GM12864 (cell line): ENCODE measurements at places on chromosomes 7 and 10.

DNA sequence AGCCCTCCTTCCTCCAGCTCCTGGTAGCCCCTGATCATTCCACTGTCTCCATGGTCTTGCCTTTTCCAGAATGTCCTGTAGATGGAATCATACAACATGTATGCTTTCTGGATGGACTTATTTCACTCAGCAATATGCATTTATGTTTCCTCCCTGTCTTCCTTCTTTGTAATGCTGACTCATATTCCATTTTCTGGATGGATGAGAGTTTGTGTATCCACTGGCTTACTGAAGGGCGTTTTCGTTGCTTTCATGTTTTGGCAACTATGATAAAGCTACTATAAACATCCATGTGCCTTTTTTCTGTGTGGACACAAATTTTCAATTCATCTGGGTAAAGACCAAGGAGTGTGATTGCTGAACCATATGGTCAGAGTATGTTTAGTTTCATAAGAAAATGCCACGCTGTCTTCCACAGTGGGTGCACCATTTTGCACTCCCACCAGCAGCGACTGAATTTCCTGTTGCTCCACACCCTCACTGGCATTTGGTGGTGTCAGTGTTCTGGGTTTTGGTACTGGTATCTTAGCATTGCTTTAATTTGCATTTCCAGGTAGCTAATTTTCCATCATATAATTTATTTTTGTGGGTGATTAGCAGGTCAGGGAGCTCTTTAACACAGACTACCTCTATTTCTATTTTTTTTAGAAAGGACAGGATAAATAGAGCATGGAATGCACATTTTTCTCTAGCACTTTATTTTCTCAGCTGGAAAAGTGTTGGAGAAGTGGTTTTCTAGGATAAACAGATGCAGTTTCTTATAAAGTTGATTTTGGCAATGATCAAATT is 252.2 kb downstream of the WDR37 start:
- no peak for DNase-seq

DNA sequence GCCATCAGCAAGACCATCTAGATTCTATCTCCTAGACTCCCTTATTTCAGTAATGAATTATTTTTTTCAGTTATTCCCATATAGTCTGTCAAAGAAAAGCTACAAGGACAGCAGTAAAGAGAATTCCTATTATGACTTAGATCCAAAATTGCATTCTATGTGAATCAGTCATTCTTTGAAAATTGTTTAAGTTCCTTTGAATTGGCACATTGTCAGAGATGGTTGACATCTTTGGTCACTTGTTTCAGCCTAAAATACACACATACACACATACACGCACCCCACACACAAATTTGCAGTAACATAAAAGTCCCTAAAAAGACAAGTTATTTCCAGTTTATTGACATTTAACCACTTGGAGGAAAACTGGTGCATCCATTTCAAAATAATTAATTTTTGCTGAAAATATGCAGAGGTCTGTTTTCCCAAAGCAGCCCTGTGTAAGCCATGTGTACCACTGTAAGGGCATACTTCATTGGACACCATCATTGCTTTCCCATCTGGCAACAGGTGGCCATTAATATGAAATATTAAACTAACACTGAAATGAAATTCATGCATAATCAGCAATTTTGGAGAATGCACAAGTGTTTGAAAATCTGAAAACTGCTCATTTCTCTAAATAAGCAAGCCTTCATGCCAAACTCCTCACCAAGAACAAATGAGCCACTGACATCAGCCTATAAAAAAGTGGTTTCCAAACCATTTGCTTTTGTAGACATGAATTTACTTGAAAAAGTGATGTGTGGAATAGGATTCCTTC is 121.7 kb upstream of the COL1A2 start:
- no peak for DNase-seq

GRCh38 chr10:15474671-15475070 is 103.6 kb upstream of the FAM171A1 start:
- DNase-seq: no peak

- no peak for DNase-seq
Observed at GRCh38 chr7:140348161-140348849, 50.0 kb downstream of the SLC37A3 start.

- DNase-seq: no peak
Observed at GRCh38 chr7:43113622-43114457, 1.4 kb downstream of the HECW1 start.

- DNase-seq: no peak
Observed at GRCh38 chr10:56622335-56622973, 261.4 kb upstream of the ZWINT start.

GRCh38 chr7:129359638-129360037 is 74.6 kb upstream of the STRIP2 start:
- DNase-seq: no peak

DNA sequence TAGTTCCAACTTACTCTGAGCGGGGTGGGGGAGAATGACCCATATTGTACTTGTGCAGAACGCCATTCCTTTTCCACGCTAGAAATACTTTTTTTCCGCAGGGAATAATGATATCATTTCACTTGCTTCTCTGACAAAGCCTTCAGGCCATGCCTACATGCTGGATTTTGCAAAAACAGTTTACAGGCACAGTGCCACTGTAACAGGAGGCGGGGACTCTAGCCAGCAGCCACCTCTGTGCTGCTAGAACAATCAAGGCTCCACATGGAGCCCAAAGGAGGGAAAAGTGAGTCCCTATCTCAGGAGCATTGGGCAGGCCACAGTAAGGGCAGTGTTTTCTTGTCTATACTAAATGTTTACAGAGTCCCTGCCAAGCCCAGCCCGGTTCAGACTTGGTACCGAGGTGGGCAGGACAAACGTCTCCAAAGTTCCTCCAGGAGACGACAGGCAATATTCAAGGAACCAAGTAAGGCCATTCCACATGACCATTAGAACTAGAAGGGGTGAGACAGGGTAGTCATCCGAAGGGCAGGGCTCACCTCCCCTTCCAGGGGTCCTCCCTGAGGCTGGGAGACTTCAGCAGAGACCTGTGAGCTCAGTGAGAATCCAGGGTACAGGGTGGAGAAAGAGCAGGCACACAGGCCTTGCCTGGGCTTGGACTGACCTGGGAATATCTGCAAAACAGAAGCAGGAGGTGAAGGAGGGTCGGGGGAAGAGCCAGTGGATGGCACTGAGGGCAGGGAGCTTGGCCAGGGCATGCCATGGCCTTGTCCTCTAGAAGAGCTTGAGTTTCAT is 90.9 kb upstream of the NPS start:
- DNase-seq: no peak

GRCh38 chr10:75117995-75118394 is 6.5 kb downstream of the SAMD8 start:
- no peak for DNase-seq

DNA sequence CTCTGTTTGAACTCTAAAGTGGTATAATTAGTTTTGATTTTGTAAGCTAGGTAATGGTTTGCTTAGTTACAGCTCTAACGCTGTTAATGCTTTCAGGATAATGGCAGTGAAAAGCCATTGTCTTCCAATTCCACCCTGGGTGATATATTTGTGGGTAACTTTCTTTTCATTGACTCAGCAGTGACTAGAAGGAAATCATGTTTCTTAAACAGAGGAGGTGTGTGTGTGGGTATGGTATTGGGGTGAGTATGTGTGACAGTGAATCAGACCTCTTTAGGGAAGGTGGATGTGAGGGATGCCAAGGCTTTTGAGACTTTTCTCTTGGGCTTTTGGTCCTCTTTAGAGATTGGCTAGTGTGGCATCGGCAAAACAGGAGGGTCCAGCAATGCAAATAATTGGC is 13.6 kb downstream of the ENTPD7 start:
- DNase-seq: no peak

GRCh38 chr10:67663449-67664087 is 32.4 kb downstream of the CTNNA3 start:
- no peak for DNase-seq

DNA sequence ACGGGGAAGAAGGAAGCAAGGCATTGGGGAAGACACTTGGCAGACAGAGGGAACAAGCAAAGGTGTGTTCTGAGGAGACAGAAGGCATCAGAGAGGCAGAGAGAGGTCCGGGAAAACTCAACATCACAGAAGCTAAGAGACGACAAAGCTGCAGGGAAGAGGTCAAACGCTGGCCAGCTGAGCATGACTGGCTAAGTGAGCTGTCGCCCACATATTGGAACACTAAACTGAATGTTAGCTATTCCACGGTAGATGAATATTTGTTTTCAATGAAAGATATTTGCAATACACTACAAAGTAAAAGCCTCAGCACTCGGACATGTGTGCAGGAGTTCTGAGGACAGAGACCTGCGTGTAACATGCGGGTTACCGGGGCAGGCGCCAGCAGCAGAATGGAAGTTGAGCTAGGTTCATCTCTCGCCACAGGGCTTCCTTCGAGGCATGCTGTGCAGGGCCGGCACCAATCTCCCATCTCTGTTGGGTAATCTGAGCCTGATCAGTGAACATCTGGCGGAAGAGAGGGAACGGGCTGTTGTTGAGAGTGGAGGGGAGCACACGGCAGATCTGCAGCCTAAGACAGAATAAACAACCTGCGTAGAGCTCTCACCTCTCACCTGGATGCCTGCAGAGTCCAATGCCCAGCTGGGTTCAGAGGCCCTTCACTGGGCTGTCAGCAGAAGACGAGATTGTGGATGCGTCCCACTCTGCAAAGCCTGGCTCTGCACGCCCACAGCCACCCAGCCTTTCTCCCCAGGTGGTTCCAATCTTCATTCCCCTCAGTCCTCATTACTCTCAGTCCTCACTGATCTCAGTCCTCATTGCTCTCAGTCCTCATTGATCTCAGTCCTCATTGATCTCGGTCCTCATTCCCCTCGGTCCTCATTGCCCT is 35.9 kb downstream of the INSIG1 start:
- DNase-seq: no peak

GRCh38 chr7:155324918-155325235 is 27.2 kb downstream of the INSIG1 start:
- no peak for DNase-seq

GRCh38 chr7:81449105-81449504 is 320.7 kb downstream of the HGF start:
- no peak for DNase-seq

DNA sequence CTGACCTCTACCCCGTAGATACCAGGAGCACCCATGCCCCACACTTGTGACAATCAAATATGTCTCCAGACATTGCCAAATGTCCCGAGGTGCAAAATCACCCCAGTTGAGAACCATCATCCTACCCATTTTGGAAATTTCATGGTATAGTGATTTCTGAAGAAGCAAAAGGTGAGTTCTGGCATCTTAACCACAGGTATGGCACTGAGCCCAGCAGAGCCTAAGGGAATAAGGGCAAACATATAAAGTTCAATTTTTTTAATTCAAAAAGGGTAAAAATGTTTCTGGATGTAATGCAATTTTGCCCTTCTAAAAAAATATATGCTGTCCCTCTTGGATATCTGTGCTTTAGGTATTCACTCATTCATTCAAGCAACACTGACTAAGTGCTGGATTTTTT is 30.5 kb upstream of the CPXM2 start:
- DNase-seq: no peak

DNA sequence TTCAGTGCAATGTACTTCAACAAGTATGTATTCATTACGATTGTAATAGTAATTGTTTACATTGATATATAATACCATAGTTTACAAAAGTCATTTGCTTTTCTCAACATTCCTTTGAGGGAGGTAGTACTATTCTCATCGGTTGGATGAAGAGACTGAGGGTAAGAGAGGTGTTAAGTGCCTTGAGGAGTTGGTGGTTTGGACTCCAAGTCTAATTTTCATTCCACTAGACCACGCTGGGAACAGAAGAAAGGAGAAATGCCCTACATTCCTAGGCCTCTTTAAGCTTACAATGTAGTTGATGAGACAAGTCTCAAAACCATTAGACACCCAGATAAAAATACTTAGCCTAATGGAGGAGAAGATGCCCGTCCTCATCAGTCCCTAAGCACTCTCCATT is 28.6 kb downstream of the CDK1 start:
- DNase-seq: no peak

GRCh38 chr10:44234483-44234875 is 150.4 kb downstream of the CXCL12 start:
- DNase-seq: no peak

DNA sequence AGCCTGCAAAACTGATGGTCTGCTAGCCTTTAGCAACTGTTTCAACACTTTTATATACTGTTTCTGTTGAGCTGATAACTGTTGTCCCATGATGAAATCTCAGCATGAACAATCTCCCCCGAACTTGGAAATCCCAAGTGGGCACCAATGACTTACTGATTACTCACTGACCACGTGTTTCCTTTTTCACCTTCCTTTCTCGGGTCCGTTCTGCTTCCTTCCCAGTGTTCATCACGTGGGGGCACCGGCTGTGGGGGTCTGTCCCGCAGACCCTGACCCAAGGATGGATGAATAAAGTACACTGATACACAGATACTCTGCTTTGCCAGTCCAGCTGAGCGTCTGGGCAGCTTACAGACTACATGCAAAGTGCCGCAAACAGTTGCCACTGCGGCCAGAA is 39.0 kb upstream of the RASGEF1A start:
- DNase-seq: no peak

GRCh38 chr10:88205842-88206446 is 342.5 kb downstream of the PTEN start:
- no peak for DNase-seq

DNA sequence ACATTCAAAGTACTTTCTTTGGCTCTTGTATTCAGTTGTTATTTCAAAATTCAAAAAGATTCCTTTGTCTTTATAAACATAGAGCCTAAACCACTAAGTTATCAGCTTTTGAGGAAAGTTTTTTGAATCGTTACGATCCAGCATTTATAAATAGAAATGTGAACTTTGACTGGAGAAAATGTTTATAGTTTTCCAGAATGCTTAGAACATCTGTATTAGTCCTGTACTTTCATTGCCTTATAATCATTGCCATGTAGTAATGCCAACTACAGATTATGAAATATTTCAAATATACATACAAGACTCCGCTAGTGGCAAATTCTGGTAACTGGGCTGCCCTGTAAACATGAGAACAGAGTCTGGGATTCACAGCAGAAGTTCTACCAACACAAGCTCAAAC is 191.3 kb upstream of the PRKCQ start:
- DNase-seq: no peak

- no peak for DNase-seq
Observed at GRCh38 chr7:130954918-130955564, 221.0 kb upstream of the KLF14 start.

- DNase-seq: no peak
Observed at GRCh38 chr7:148723846-148724245, 25.1 kb downstream of the CUL1 start.

DNA sequence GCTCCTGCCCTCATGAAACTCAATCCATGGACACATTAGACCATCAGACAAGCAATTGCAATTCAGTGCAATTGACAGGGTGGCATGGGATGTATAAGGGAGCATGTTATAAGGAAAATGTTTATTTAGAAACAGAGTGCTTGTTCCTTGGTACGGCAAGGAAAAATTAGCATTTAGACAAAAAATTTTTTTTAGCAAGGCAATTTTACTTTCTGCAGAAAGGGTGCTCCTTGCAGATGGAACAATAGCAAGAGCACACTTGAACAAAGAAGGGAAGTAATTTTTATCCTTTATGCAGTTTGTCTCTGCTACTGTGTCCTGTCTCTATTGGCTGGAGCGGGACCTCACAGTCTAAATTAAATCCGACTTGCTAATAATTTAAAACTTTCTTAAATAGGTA is 6.2 kb upstream of the BAG3 start:
- DNase-seq: no peak
